ENCODE measurements at places on chromosomes 13 and 19.
A peak's percentile ranks its signal among the peaks of the same experiment; 100 is the strongest.

DNA sequence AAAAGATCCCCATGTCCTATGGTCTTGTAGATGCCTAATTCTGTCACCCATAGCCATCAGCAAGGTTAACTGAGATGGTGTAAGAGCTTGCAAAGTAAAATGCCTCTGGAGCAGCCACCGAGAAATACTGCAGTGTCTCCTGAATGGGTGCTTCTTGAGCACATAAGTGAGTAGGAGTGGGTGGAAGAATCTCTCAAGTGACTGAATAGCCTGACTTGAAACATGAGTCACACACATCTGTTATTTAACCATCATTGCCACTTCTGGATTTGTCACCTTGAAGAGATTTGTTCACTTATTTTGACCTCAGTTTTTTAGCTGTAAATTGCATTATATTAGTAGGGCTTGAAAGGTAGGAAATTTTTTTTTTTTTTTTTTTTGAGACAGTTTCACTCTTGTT lies 2.3 kb downstream of the ZNF714 start:
- no peak for DNase-seq

DNA sequence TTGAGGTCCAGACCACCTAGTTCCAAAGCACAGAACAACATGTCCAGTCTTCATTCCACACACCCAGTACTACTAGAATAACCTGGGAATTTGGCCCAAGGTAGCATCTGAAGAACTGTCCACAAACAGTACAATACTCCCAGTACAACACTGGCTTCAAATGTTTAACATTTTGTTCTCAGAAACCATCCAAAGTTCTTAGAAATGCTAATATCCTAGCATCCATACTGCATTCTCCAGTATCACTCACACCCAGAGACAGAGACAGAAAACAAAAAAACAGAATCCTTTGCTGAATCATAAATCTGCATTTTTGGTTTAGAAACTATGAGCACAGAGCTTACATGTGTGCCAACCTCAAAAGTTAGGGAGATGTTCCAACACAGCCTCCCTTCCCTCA lies 490.8 kb downstream of the FOXO1 start:
- no peak for DNase-seq

- no peak for DNase-seq
These were observed 15.2 kb downstream of the KCTD15 start for GRCh38 chr19:33811736-33812387.

GRCh38 chr19:31448221-31448657 lies 99.0 kb upstream of the TSHZ3 start:
- peak; percentile 53 for DNase-seq

- no peak for DNase-seq
These were observed 843 bp downstream of the MEX3D start for GRCh38 chr19:1567116-1567847.

GRCh38 chr19:56314018-56314380 lies 640 bp downstream of the ZSCAN5A start:
- DNase-seq, result no peak

DNA sequence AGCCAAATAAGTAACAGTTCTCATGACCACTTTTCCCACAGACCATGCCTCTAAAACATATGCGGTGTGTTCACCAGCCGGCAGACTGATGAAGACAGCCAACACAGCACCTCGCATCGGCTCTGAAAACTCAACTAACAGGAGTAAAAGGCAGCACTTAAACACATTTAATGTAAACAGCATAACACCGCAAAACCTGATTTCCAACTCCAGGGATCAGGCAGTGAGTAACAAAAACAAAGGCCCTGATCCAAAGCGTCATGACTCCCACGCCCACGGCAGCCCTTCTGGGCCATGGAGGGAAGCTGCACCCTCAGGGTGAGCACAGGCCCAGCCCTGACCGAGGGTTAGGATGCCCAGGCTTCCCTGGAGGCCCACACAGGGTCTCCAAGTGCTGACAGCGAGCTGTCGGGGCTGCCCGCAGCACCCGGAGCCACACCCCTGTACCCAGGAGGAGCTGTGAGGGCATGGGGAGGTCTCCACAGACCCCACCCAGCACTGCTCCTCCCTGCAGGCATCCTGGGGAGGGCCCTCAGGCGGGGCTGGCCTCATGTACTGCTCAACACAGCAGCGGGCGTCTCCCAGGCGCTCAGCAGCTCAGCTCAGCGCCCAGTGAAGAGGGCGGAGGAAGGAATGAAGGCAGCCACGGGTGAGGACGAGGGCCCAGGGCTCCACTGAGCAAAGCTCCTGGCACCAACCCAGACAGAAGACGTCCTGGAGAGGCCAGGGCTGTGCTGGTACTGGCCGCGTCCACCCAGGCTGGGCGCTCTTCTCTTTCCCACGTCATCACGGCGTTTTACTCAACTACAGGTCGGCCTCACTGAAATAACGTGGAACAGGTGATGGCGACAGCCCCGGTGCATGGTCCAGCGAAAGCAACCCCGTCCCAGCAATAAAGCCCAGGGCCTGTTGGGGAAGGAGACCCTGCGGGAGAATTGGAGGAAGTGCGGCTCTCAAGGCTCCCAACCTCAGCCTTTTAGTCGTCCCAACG lies 53.7 kb downstream of the RASA3 start:
- peak; percentile 23 for DNase-seq

DNA sequence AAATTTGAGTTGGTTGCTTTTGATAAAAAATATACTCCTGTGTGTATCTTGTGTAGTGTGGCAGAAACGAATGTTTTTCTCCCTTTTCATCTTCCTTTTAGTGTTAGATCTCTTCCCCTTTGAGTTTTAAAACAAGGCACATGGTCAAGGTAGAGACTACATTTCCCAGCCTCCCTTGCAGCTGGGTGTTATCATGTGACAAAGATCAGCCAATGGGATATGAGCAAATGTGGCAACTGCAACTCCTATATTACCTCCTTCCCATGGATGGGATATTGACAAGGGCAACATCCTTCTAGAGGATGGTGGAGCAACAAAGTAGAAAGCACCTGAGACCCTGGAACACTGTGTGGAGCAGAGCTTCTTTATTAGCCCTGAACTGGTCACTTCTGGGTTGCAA lies 42.4 kb downstream of the ADGRE3 start:
- DNase-seq, result peak; percentile 58

GRCh38 chr13:24097064-24097463 lies 63.5 kb upstream of the SPATA13 start:
- no peak for DNase-seq

GRCh38 chr13:93325303-93326233 lies 99.0 kb downstream of the GPC6 start:
- DNase-seq, result no peak

- peak; percentile 3 for DNase-seq
These were observed at the start of gene AMER2 for GRCh38 chr13:25171517-25172302. AMER2 (minus strand) TSS chr13:25172288; CDS start chr13:25171619, 669 bp downstream.

GRCh38 chr13:113047587-113047986 lies 58.0 kb upstream of the F7 start:
- DNase-seq, result no peak
